ENCODE measurements at places on chromosomes 7 and 10. TPM values are rescaled to one million over a fixed set of nuclear protein-coding genes. Genes with fewer than 3 reads are reported as not detected.

DNA sequence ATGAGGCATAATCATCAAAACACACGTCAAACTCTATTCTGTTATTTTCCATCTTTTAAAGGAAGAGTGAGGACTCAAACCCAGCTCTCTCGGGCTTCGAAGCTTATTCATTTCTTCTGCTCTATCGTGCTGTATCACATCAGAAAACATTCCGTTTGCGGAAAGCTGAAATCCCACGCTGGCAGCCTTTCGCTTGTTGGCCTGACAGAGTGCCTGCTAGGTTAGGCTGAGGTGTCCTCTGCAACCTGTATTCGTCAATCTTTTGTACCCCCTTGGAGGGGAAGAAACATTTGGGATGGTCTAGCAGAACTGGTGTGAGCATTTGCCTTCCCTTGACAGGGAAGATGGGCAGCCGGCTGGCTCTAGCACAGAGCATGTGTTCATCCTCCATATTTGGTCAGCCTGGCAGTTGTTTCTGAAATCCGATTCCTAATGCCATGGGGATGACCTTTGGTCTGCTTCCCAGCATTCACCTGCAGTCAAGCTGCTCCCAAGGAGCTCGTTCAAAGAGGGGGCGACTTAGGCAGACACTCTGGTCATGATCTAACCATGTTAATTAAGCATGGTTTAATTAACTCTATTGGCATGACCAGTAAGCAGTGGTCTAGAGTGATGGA is 55.2 kb downstream of the TACC2 start:
- ATAC-seq, result no peak

DNA sequence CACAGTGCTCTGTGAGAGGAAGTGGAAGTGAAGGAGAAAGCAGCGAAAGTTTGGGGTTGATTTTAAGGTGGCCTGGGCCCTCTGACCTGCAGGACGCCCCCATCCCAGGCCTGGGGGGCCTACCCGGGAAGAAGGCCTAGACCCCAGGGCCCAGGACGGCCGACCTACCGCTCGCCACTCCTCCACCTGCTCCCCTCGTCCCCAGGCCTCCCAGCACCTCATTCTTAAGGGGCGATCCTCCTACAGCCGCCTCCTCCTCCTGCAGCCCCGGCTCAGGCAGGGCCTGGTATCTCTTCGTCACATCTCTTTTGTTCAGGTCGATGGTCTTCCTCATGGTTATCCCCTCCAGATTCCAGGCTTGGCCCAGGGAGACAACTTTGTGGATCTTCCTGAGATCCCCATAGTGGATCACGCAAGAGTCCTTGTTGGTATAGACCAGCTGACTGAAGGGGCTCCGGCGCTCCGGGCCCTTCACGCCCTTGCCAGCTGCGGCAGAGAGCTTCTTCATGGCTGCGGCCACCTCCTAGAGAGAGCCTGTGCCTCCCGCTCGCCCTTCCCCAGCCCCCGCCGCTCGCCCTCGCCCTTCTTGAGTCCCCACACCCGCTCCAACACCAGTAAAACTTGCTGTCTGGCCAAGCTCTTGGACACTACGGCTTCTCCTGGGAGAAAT is 117.5 kb downstream of the OR13A1 start:
- ATAC-seq, result no peak

GRCh38 chr7:123548406-123548805 is 9.2 kb downstream of the NDUFA5 start:
- no peak for ATAC-seq

GRCh38 chr7:128427289-128427891 is 17.6 kb upstream of the IMPDH1 start:
- ATAC-seq, result peak; percentile 27

DNA sequence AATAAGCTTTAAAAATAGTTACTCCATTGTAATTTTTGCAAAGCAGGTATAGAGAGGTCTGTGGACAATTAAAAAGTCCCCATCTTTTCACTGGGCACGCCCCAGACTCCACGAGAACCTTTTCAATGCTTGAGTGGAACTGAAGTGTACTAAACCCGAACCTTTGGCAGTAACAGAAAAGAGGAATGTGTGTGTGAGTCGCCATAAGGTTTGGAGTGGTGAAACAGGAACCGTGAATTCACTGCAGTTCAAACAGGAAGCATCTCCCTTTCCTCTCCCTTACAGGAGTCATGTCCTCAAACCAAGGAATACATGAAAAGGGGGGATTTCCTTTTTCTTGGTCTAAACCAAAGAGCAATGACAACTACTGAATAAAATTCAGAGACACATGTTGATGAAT is 23.2 kb downstream of the NDUFB2 start:
- ATAC-seq, result peak; percentile 15

GRCh38 chr10:4046030-4046429 is 261.0 kb upstream of the KLF6 start:
- no peak for ATAC-seq

- no peak for ATAC-seq
Measured at GRCh38 chr10:72336259-72337038, 18.3 kb downstream of the DNAJB12 start.

DNA sequence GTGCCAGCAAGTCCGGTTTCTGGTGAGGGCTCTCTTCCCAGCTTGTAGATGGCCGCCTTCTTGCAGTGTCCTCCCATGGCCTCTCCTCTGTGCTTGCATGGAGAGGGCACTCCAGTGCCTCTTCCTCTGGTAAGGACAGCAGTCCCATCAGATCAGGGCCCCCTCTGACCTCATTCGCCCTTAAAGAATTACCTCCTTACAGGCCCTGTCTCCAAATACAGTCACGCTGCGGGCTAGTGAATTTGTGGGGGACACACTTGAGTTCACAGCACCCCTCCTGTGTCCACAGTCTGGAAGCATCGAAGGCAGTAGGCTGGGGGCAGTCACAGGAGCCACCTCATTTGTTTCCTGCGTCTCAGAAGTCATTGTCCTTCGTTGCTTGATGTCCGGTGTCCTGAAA is 54.6 kb downstream of the LHPP start:
- ATAC-seq, result no peak

- ATAC-seq, result no peak
Measured at GRCh38 chr10:124213471-124213870, 120.1 kb upstream of the CHST15 start.

DNA sequence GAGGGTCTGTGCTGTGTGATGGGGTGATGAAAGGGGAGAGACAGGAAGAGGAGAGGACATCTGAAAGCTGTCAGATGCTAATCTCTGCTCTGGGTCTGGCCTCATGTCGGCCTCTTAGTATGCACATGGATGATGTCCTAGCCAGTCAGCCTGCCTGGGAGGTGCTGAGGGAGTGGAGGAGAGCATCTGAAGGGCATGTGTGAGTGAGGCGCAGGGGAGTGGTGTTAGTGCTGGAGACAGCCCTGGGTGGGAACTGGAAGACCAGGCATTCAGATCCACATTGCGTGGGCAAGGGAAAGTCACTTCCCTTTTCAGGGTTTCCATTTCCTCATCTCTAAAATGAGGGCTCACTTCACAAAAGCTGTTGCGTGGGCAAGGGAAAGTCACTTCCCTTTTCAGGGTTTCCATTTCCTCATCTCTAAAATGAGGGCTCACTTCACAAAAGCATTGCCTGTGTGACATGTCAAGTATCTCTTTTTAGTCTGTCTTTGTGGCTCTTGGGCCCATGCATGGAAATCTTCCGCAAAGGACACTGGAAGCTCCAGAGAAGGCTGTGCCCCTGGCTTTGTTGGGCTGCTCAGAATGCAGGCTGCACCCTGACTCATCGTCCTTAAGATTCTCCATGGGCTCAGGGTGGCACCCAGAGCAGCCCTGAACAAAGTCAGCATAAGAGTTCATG is 10.0 kb downstream of the SFTPD start:
- ATAC-seq, result peak; percentile 30

DNA sequence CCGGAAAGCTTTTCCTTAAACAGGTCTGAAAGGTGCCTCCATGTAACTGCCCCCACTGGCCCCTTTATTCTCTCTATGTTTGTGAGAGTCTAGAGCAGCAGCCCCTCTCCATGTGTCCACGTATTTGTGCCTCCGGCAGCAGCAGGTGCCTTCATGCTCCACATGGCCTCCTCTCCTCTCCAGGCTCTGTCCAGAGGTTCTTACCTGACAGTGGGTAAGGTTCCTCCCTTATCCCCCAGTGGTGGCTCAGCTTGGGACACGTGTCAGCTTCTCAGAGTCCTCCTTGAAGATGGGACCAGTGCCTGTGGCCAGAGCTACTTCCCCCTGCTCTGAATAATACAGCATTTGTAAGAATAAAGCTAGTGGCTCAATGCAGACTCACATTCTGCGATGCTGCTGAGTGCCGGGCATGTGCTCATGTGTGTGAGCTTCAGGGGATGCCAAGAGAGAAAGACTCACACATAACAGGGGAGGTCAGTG is 7.9 kb downstream of the CALML3 start:
- ATAC-seq, result no peak

- ATAC-seq, result no peak
Measured at GRCh38 chr7:13945670-13946069, 43.8 kb downstream of the ETV1 start.

DNA sequence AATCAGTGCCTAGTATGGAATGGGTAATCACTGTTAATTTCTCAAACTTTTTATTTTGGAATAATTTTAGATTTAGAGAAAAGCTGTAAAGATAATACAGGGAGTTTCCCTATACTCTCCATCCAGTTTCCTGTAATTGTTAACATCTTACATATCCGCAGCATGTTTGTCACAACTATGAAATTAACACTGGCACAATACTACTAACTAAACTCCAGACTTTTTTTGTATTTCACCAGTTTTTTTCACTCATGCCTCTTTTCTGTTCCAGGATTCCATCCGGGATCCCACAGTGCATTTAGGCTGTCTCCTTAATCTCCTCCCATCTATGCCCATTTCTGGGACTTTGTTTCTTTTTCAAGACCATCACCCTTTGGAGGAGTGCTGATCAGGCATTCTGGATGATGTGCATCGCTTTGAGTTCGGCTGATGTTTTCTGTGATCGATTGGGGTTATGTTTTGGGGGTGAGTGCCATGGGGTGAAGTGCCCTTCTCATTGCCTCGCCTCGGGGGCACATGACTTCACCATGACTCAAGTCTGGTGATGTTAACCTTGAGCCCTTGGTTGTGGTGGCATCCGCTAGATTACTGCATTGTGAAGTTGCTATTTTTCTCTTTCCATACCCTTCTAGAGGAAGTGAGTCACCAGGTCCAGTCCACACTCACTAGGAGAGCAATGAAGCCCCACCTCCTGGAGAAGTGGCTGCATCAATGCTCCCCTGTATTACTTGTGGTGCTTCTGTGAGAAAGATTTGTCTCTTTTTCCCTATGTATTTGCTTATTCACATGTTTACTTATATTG is 43.9 kb upstream of the GRB10 start:
- peak; percentile 67 for ATAC-seq

GRCh38 chr7:157470017-157470322 is 133.2 kb downstream of the DNAJB6 start:
- no peak for ATAC-seq

- no peak for ATAC-seq
Measured at GRCh38 chr10:17366705-17367104, 87.7 kb downstream of the ST8SIA6 start.

GRCh38 chr10:89043052-89043451 is 52.5 kb downstream of the FAS start:
- peak; percentile 53 for ATAC-seq

DNA sequence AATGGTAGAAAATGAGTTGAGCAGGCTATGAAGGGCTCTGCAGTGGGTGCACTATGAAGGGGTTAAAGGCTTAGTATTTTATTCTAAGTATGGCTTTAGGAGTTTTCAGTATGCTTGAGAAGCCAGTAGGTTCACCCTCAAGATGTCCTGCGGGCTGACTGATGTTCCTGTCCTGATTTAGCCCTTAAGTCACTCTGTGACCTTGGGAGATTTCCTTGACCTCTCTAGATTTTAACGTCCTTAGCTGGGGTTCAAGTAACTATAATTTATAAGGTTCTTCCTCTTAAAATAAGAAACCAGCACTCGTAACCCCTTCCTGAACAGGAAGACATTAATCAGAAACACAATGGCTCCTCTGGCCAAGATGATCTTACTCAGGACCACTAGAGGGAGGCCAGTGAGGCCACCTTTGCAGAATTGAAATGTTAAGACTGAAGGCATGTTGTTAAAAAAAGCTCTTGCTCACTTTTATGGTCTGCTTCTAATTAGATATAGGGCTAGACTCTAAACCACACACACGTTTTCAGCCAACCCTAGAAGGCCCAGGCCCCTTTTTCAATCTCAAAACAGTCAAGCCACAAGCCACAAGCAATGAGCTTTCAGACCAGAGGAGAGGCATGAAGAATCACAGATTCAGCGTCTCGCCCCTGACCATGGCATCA is 41.9 kb downstream of the CDK1 start:
- ATAC-seq, result no peak

DNA sequence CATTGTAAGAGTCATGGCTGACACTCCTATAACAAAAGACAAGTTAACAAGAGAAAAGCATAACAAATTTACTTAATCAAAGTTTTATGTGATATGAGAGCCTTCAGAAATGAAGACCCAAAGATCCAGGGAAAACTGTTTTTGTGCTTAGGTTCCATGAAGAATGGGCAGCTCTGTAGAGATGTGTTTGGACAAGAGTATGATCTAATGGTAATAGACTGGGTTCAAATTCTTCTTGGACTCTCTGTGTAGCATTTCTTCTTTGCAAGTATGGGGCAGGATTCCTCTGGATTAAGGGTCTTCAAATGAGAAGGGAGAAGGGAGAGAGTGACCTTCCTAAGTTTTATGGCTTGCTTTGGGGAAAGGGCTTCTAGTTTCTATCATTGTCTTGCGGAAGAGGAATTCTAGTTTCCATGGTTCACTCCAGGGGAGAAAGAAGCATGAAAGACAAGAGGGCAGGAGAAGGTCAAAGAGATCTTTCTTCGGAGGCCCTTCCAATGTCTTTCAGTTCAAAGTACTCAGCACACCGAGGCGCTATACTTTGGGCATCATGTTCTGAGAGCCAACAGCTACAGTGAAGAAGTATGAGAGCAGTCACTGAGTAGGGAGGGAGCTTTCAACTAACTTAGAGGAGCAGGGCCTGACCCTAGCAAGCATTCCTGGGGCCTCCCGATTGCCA is 15.4 kb downstream of the IFIT3 start:
- no peak for ATAC-seq

GRCh38 chr7:50676740-50677637 is 105.7 kb downstream of the GRB10 start:
- ATAC-seq, result no peak

The ARHGAP21 gene
- total RNA-seq, result 40.1 TPM

The TAS2R5 gene
- total RNA-seq, result 1.0 TPM

The FAM24A gene
- not detected for total RNA-seq

The SFRP4 gene
- total RNA-seq, result not detected

The SLC29A3 gene
- 0.92 TPM for total RNA-seq

The VSTM4 gene
- total RNA-seq, result 0.68 TPM

All from esophagus mucosa (tissue), 1 donor.